ENCODE measurements at places on chromosomes 3 and 15. TPM values are rescaled to one million over a fixed set of nuclear protein-coding genes. Genes with fewer than 3 reads are reported as not detected.

The GPR176 gene
- total RNA-seq = 9.4 TPM

The PXYLP1 gene
- 9.7 TPM for total RNA-seq

The SSUH2 gene
- 0.90 TPM for total RNA-seq

The TIPARP gene
- 55.7 TPM for total RNA-seq

The GALK2 gene
- 17.3 TPM for total RNA-seq

The TLR9 gene
- not detected for total RNA-seq

The GOLGA6A gene
- not detected for total RNA-seq

The EPHA3 gene
- not detected for total RNA-seq

The SEMA3G gene
- 0.12 TPM for total RNA-seq

The ALS2CL gene
- 9.5 TPM for total RNA-seq

The GLDN gene
- total RNA-seq = not detected

The UACA gene
- 33.8 TPM for total RNA-seq

The MYZAP gene
- total RNA-seq = 0.74 TPM

The LRRC34 gene
- not detected for total RNA-seq

The ZNF80 gene
- total RNA-seq = not detected

The PRR20G gene
- total RNA-seq = 0.54 TPM

The SLC2A2 gene
- total RNA-seq = not detected

The ROBO2 gene
- total RNA-seq = not detected

The ZMYND10 gene
- total RNA-seq = 1.5 TPM

The ANKRD34C gene
- total RNA-seq = not detected
